ENCODE measurements at places on chromosomes 6 and 20.

DNA sequence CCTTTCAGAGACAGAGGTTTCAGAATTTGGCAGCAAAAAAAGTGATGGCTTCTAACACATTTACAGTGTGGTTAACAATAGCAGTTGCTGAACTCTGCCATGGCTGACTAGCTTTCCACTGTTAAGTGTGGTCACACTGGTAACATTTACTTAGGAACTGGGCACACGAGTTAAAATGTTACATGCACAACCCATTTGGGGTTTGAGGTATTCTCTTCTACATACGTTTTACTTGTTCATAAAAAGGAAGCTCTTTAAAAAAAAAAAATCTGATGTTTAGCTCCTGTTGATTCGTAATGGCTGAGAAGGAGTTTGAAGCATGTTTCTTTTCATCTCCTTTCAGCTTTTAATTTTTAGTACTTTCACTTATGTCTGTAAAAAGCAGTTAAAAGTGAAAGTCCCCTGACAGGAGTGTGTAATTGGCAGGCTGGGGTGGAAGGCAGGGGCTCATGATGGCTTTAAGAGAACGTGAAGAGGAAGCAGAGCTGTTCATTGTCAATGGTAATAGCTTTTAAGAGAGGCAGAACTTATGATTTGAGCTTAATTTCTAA is 245.9 kb downstream of the FARS2 start:
- DNase-seq = no peak

DNA sequence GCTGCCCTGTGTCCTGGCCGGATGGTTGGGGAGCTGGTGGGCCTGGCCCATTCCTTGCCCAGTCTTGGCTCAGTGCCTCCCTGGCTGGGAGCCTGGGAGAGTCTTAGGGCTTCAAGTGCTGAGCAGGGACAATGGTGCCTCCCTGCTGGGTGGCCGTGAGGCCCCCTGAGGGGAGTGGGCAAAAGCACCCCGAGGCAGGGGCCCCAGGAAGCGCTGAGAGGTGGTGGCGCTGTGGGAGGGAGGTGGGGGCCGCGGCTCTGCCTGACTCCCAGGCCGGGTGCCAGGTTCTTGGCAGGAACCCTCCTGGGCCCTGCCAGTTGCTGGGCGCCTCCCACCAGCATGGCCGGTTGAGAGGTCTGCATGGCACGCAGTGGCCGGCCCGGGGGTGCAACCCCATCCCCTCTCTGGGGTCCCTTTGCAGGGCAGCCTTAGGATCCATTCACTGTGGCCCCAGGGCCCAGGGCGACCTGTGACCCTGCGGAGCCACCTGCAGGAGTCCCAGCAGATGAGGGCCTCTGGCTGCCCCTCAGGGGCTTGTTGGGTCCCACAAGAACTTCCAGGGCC is 9.2 kb upstream of the RPS21 start:
- peak; percentile 45 for DNase-seq

DNA sequence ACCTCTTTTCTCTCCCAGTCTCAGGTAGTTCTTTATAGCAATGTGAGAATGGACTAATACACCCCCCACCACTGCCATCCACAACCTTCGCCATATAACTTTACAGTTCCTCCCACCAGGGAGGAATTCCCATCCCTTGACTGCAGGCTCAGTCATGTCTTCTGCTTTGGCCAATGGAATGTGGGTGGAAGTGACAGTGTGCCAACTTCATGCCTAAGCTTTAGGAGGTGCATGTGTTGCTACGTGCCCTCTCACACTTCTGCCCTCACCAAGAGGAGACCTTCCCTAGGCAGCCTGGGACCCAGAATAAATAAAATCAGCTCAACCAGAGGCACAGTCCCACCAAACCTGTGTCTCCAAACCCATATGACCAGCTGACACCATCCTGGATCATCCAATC is 33.0 kb upstream of the LRRN4 start:
- no peak for DNase-seq

- DNase-seq = no peak
These were observed 41.7 kb downstream of the AKIRIN2 start for GRCh38 chr6:87660226-87660911.

DNA sequence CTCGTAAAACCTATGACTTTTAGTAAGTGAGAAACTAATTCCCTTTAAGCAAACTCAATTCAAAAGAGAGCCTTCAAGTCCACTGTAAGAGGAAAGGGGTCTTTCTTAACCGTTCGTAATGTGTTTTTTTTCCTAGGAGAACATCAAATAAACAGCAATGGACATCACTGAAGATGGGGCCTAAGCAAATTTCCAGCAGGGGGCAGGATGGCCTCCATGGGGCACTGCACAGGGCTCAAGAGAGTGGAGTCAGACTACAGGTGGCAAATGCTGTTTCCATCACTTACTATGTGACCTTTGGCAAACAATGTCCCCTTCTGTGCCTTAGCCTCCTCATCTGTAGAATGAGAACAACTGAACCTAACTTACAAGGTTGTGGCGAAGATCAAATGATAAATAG is 88.7 kb downstream of the ARHGAP18 start:
- DNase-seq = no peak

DNA sequence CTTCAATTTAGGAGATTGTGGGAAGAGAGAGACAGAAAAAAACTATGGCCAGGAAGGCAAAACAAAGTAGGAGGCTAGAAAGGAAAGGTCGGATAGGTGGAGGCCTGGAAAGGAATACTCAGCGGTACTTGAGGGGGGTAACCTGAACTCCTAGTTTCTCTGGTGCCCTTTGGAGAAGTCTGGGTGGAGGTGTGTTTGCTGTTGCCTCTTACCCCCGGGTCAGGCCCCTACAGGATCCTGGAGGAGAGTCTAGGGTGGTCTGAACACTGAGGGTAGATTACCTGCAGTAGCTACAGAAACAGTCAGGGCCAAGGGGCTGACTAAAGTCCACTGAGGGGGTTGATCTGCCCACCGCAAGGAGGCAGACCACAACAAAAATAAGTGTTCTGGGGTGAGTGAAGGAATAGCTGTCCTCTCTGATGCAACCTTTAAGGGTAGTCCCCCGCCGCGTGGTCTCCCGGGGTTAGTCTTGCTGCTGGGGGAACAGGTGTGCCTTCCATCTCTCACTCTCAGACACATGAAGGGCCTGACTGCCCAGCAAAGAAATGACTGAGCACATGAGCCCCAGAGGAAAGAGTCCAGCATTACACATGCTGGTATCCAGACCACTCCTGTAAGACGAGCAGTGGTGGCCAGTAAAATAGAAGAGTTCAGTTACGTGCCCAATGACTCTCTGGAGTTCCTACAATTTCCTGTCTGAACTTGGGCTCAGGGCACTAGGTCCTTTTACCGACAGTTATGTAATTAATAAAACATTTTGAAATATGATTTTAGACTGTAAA is 59.5 kb downstream of the MTHFD1L start:
- no peak for DNase-seq

- DNase-seq = no peak
These were observed 1.3 kb downstream of the LKAAEAR1 start for GRCh38 chr20:64082820-64083377.

DNA sequence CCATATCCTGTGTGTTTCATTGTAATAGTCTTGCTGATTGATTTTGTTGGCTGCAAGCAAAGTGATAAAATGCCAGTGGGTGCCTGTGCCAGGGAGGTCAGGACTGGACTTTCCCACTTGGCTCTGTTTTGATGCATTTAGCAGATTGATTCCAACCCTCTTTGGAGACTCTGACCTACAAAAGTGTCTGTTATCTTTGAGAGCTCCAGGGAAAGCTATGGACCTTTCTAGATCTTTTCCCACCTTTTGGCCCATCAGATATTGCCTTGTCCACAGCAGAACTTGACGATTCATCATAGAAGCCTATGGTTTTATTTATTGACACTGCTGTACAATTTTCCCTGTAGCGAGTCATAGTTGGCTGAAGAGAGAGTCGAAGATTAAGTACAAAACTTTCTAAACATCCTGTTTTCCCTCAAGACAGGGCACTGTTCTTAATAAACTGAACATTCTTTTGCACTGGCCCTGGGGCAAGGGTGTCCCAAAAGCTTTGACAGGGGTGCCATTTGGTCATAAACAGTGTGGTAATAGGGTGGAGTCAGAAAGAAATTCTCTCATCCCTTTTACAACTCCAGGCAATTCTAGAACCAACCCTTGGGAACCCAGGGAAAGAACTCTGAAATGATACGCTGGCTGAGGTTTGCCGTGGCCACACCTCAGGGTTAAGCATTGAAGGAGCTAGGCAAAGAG is 53.7 kb downstream of the E2F3 start:
- no peak for DNase-seq

DNA sequence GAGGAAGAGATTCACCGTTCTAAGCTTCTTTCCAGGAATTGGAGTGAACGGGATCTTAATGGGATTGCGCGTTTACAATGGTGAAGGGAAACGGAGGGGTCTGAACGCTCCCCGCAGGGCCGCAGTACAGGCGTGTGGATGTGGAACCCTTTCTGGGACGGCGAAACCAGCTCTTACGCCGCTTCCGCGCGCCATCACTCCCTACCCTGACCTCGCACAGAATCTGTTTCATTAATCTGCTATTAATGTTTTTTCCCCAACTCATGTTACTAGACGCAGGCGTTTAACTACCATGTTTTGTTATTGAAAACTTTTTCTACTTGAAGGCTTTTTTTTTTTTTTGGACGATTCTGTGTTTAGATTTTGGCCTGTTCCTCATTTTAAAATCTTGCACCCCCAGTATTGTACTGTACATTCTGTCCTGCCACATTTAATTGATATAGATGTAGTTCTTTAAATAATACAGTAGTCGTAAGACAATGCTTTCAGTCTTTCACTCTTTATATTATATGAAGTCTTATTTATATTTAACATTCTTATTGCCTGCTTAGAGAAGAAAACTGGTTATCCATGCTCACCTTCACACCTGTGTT is 696 bp upstream of the SUPT3H start:
- peak; percentile 76 for DNase-seq

GRCh38 chr20:50048420-50049166 is 64.4 kb downstream of the UBE2V1 start:
- DNase-seq = no peak

GRCh38 chr20:61878478-61879302 is 187.0 kb downstream of the TAF4 start:
- no peak for DNase-seq
